ENCODE measurements at places on chromosomes 2 and 18. TPM values are rescaled to one million over a fixed set of nuclear protein-coding genes. Genes with fewer than 3 reads are reported as not detected.

The APCDD1 gene
- not detected for total RNA-seq

The CXCR1 gene
- total RNA-seq: not detected

The C2orf78 gene
- not detected for total RNA-seq

The TUBB6 gene
- total RNA-seq: 870 TPM

The CAPN13 gene
- not detected for total RNA-seq

The EDAR gene
- not detected for total RNA-seq

The FAM124B gene
- 177 TPM for total RNA-seq

The DSG2 gene
- total RNA-seq: 0.19 TPM

The PXDN gene
- 560 TPM for total RNA-seq

The NTSR2 gene
- total RNA-seq: not detected

The CREG2 gene
- total RNA-seq: 8.6 TPM

The AOX1 gene
- 10.1 TPM for total RNA-seq

The MSTN gene
- 0.10 TPM for total RNA-seq

The CPLX4 gene
- total RNA-seq: not detected

The LIPG gene
- total RNA-seq: 80.9 TPM

The AMER3 gene
- not detected for total RNA-seq

The RUFY4 gene
- total RNA-seq: 0.29 TPM

The MXD1 gene
- total RNA-seq: 5.7 TPM

The DNAH7 gene
- under 0.01 TPM for total RNA-seq

The KYNU gene
- not detected for total RNA-seq

The TUBA4B gene
- not detected for total RNA-seq

The SNORC gene
- 0.65 TPM for total RNA-seq

The TGFA gene
- 5.3 TPM for total RNA-seq

The RNASEH1 gene
- 42.8 TPM for total RNA-seq

The MTERF4 gene
- 33.7 TPM for total RNA-seq

The CTIF gene
- total RNA-seq: 32.3 TPM

The SPDYA gene
- 0.33 TPM for total RNA-seq

The ACMSD gene
- total RNA-seq: not detected

The IRS1 gene
- total RNA-seq: 0.38 TPM

The IL1R1 gene
- total RNA-seq: 2.0 TPM

The REG3A gene
- not detected for total RNA-seq

The SLC4A5 gene
- 0.65 TPM for total RNA-seq

The MROH2A gene
- not detected for total RNA-seq

The SCN3A gene
- not detected for total RNA-seq

The MEP1B gene
- total RNA-seq: not detected

The LYPD6B gene
- total RNA-seq: 0.10 TPM

The KCNS3 gene
- 0.65 TPM for total RNA-seq

The RASGRP3 gene
- total RNA-seq: 117 TPM

The CFAP221 gene
- not detected for total RNA-seq

The UGT1A3 gene
- not detected for total RNA-seq

The LGALSL gene
- 5.9 TPM for total RNA-seq

The MALL gene
- 130 TPM for total RNA-seq

The GAREM2 gene
- 1.5 TPM for total RNA-seq

The CLEC4F gene
- not detected for total RNA-seq

The BUB1 gene
- total RNA-seq: 45.4 TPM

The C2orf72 gene
- total RNA-seq: not detected

The RAB6C gene
- total RNA-seq: not detected

The SPR gene
- total RNA-seq: 40.2 TPM

The SLC4A3 gene
- 0.10 TPM for total RNA-seq

The UGT1A4 gene
- not detected for total RNA-seq

The GKN1 gene
- total RNA-seq: not detected

The BZW1 gene
- 688 TPM for total RNA-seq

The ASTL gene
- not detected for total RNA-seq
